ENCODE measurements at places on chromosomes 5 and 9.

DNA sequence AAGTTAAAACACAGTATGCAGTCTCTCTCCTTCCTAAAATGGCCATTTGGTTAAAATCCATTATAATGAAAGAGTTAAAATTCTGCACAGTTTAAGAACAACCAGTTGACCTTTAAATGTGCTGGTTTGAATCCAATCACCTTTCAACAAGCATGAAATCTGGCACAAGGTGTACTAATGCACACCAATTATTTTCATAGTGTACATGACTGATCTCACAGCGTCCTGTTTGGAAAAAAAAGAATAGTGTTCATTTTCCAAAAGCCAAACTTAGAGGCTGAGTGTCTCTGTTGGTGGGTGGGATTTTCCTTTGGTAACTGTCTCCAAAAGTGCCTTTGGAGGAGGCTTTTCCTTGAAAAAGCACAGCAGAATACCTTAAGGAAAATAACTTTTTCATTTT, 180.6 kb downstream of the DEPDC1B start:
- no peak for DNase-seq

DNA sequence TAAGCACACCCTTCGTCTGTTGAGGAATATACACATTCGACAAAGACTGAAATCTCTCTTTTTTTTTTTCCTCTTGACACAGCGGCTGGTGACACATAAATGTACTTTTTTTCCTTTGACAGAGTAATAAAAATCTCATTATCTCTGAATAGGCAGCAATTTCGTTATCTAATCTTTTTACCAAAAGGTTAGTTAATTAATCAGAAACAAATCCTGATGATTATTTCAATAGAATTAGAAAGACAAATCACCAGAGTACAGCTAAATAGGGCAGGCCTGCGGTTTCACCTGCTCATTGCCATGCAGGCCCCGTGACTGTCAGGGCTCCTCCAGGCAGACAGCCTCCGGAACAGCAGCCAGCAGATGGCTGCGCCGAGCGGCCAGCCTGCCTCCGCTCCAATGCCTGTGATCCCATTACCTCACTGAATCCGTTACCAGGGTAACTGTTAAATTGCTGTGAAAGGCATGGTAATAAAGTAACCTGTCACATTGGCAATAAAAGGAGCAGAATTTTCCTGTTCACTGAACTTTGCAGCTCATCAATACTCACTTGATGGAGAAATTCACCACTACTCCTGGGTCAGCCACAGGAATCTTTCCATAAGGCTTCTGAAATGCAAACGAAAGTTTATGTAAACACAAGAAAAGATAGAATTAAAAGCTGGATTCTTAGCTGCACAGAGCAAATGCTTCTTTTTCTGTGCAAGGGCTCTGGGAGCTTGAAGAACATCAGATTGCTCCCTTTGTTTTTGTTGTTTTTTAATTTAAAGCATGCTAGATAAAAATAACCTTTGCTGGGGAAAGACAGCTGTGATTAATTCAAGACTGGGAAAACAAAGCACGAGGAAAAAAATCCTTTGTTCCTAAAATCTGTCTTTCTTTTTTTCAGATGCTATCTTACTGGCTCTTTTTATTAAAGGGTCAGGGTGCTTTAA, 666.4 kb upstream of the ZNF608 start:
- DNase-seq: peak; percentile 80

GRCh38 chr9:128802482-128802881, 15.4 kb downstream of the TBC1D13 start:
- DNase-seq: no peak

DNA sequence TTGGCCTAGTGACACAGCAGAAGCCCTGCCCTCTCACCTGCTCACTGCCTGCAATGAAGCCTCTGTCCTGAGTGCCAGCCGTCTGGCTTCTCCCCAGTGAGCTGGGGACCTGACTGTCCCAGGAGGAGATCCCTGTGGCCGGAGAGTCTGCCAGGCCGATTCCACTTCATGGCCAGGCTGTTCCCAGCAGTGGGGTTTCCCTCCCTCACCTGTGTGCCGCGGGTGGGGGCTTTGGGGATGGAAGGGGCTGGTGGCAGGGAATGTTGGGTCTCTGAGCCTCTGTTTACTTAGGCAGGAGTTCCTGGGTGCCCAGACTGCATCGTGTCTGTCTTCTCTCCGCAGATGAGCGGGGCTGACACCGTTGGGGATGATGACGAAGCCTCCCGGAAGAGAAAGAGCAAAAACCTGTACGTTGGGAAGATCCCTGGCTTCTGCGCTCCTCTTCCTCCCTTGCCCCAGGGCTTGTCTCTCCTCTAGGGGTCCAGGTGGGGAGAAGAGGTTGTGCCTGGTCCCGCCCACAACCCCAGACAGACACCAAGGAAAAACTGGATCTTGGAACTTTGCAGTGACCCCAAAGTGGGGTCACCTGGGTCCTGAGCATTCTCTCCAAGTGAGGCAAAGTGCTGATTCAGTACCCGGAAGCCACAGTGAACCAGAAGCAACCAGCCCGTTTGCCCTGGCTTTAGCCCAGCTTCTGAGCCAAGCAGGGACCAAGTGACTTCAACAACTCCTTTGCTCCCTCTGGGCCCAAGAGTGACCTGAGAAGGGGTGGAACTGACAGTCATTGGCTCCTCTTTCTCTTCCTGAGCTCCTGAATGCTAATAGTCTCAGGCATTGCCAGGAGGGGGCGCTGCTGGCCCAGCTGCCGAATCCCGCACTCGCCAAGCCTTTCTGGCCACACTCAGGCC, 127.7 kb downstream of the RGS3 start:
- peak; percentile 74 for DNase-seq

- no peak for DNase-seq
These were observed at the start of gene GABBR2 for GRCh38 chr9:98708933-98709911. Gene GABBR2 (minus strand): TSS chr9:98708935. CDS start chr9:98708737, 198 bp downstream.

Data from colonic mucosa (tissue), 4 donors.